Anterior cingulate cortex (tissue), 58 donors: ENCODE measurements at places on chromosomes 13 and 19.

GRCh38 chr13:68584776-68585175 is 1354.6 kb upstream of the PCDH9 start:
- no peak for DNase-seq

GRCh38 chr19:55096061-55096701 is 20.5 kb downstream of the EPS8L1 start:
- no peak for DNase-seq

DNA sequence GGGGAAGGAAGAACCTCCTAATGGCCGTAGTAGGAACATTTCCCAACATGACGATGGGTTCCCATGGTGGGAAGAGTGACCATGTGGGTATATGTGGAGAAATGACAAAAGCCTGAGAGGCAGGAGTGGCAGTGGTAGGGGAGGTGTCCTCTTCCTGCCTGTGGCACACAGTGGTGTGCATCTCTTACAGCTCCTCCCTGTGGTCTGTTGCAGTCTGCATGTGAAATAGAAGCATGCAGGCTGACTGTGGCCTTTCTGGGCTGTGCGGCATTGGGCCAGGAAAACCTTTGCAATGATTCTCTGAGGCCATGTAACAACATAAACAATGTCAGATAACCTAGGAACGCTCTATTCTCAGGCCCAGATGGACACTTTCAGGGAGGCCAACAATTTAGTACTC is 84.0 kb downstream of the LACC1 start:
- DNase-seq, result no peak

- no peak for DNase-seq
Measured at GRCh38 chr13:100392709-100393630, 195.6 kb downstream of the GGACT start.

GRCh38 chr13:61187471-61187870 is 228.2 kb downstream of the PCDH20 start:
- DNase-seq, result no peak

GRCh38 chr19:33445442-33446329 is 72.2 kb downstream of the CEBPG start:
- DNase-seq, result no peak
